Ovary (tissue), 10 donors: ENCODE measurements at places on chromosomes 2 and 18.

DNA sequence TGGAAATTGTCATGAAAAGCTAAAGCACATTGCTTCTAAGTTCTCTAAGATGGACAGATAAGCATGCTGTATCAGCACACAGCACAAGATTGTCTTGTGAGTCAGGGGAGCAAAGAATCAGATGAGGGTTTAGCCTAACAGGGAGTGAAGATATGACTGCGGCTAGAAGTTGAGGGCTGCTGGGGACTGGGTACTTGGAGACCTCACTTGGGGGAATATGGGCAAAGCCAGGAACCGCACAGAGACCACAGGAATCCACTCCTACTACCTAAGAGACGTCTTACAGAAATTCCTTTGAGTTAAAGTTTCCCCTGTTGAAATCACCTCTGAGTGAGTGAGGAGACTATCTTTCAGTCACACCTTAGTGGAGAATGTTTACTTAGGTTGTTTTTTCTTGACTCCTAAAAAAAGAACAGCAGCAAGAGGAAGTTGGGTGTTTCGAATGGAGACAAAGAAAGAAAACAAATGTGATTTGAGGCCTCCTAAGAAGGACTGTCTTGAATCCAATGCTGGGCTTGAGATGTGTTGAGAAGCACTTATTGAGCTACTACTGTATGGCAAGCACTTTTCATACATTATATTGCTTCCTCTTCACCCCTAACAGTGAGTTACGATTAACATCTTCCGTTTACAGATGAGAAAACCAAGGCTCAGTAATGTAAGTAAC lies 100.7 kb downstream of the ANKRD44 start:
- DNase-seq: no peak

GRCh38 chr2:3142961-3143571 lies 234.6 kb downstream of the EIPR1 start:
- DNase-seq: no peak

GRCh38 chr2:109187711-109188495 lies 58.9 kb downstream of the SH3RF3 start:
- no peak for DNase-seq

DNA sequence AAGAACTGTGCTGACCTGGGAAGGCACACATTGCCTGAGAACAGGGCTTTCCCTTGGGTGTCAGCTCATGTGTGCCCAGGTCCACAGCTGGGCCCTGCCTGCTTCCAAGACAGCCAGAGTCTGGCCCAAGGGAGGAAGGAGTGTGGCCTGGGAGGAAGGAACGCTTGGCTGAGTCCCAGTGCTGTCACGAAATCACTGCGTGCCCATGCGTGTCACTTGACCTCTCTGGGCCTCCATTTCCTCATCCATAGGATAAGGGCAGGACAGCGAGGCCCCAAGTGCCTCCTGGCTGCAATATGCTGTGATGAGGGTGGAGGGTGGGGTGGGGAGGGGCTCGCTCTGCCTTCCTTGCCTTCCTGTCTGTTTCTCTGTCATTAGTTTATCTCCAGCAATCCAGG lies 642 bp upstream of the KCNK3 start:
- DNase-seq: no peak

GRCh38 chr2:190270298-190270697 lies 49.3 kb downstream of the HIBCH start:
- no peak for DNase-seq

DNA sequence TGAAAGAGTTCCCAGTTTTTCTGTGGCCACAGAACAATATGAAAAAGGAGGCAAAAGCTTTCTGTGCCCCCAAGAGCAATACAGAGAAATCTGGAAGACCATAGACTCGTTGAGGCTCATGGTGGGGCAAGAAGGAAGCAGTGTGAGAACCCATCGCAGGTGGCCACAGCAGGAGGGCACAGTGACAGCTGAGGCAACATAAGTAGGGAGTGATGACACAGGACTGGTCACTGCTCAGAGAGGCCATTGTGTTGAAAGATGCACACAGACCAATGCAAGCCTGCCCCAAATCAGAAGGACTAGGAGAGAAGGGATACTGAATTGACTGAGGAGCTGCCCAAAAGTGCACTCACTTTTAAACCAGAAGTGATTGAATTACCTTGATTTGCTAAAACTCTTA lies 483.6 kb downstream of the EPHA4 start:
- no peak for DNase-seq

DNA sequence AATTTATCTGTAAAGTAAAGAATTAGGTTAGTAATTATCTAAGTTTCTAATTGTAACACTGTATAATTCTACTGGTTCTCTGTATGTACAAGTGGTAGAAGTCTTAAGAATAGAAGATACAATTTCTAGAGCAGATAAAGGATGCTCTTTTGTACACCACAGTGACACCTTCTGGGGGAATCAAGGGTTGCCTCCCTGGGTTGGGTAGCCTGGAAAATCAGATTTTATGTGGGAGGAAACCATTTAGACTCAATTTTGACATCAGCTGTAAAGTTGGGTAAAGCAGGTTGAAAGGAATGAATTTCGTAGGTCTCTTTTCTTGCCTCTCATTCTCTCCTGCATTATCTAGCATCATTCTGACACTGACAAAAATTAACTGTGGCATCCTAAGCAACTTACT lies 354.8 kb downstream of the DCC start:
- no peak for DNase-seq

GRCh38 chr18:13444430-13445240 lies 226.1 kb downstream of the LDLRAD4 start:
- no peak for DNase-seq

- no peak for DNase-seq
Observed at GRCh38 chr2:240111253-240111652, 24.9 kb downstream of the COPS9 start.

DNA sequence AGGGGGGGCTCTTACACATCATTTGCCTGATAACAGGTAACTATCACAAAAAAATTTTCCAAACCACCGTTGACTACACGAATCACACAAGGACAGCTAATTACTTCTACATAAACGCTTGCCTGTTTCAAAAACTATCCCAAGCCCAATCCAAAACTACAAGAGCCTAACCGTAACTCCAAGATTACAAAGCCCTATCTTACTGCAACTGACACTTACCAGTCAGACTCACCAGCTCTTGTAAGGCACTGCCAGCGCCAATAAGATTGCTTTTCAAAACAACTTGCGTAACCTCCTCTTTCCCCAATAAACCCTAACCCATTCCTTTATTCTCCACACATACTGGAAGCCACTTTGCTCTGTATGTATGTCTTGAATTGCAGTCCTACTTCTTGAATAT lies 148.4 kb downstream of the NBAS start:
- DNase-seq: no peak

GRCh38 chr2:86073225-86073624 lies 32.5 kb downstream of the POLR1A start:
- no peak for DNase-seq

DNA sequence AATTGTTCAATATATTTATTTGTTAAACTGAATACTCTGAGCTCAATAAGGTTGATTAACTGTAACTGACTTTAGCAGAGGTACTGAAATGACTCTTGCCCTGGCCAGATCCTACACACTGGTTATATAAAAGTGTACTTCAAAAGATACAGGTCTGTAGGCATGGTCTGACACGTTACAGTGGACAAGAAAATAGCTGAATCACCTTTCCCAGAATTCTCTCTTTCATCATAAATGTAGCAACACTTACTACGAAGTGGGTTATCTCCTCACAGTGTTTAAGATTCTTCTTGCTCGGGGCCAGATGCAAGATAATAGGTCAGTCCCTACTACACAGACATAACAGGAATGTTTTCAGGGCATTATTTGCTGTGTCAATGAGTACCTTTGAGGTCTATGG lies 107.0 kb upstream of the ZC3H15 start:
- DNase-seq: no peak

DNA sequence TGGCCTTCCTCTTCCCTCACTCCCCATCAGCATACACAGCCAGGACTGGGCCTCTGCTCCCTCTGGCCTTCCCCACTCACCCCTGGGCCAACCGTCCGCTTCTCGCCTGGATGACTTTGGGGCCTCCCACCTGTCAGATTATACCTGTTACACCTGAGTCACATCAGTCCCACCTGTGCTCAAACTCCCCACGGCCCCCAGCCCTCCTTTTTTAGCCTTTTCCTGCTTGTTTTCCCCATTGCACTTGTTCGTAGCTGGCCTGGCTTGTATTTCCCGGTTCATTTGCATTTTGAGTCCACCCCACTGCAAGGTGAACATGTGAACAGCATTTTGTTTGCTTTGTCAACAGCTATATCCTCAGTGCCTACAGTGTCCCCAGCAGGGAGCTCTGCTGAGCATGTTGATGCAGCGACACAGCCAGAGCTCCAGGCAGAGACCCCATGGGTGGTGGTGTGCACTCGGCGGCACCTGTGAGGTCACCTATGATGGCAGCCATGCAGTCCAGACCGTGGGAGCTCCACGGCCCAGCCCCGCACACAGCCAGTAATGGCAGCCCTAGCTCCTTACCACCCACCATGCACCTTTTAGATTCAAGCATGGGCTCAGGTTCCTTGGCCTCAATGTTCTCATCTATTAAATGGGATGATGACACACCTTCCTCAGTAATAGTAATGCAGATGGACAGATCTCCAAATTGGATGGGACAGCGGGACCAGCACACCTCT lies 276.4 kb upstream of the HS6ST1 start:
- DNase-seq: no peak

- DNase-seq: no peak
Observed at GRCh38 chr18:45889419-45890064, 64.1 kb downstream of the SIGLEC15 start.

GRCh38 chr2:67802824-67803223 lies 260.0 kb downstream of the C1D start:
- no peak for DNase-seq

- no peak for DNase-seq
Observed at GRCh38 chr2:227460070-227460485, 11.9 kb upstream of the AGFG1 start.
